ENCODE measurements at places on chromosomes 16 and 17. TPM values are rescaled to one million over a fixed set of nuclear protein-coding genes. Genes with fewer than 3 reads are reported as not detected.

PITPNM3 gene
- 0.52 TPM for polyA plus RNA-seq

ADGRG1 gene
- polyA plus RNA-seq = 15.7 TPM

NPLOC4 gene
- polyA plus RNA-seq = 43.3 TPM

SOCS1 gene
- polyA plus RNA-seq = 109 TPM

PPY gene
- 0.71 TPM for polyA plus RNA-seq

SOX9 gene
- polyA plus RNA-seq = 1.7 TPM

SLC13A2 gene
- 0.09 TPM for polyA plus RNA-seq

CDH15 gene
- 0.23 TPM for polyA plus RNA-seq

FKBP10 gene
- polyA plus RNA-seq = 9.6 TPM

ARL5C gene
- 6.3 TPM for polyA plus RNA-seq

GJD3 gene
- polyA plus RNA-seq = 0.34 TPM

AATK gene
- polyA plus RNA-seq = 1.9 TPM

TERB1 gene
- 0.07 TPM for polyA plus RNA-seq

MYH13 gene
- polyA plus RNA-seq = 0.07 TPM

CLDN7 gene
- polyA plus RNA-seq = 34.9 TPM

KREMEN2 gene
- polyA plus RNA-seq = 3.1 TPM

HID1 gene
- 9.9 TPM for polyA plus RNA-seq

HBA1 gene
- 9.9 TPM for polyA plus RNA-seq

GSG1L2 gene
- not detected for polyA plus RNA-seq

KRT15 gene
- polyA plus RNA-seq = 831 TPM
